Esophagus (tissue), 2 donors: ENCODE measurements at places on chromosomes 7 and 10. TPM values are rescaled to one million over a fixed set of nuclear protein-coding genes. Genes with fewer than 3 reads are reported as not detected.

FAM25G gene
- polyA plus RNA-seq: 6.3 TPM

ADAM22 gene
- polyA plus RNA-seq: 0.08 TPM

TRPV5 gene
- not detected for polyA plus RNA-seq

ARHGAP19 gene
- 1.5 TPM for polyA plus RNA-seq

PCLO gene
- polyA plus RNA-seq: 1.5 TPM

CAV2 gene
- polyA plus RNA-seq: 25.1 TPM

HMX3 gene
- not detected for polyA plus RNA-seq

TMEM213 gene
- polyA plus RNA-seq: not detected
